Large intestine (tissue), 12 donors: ENCODE measurements at places on chromosomes 2 and 18.

DNA sequence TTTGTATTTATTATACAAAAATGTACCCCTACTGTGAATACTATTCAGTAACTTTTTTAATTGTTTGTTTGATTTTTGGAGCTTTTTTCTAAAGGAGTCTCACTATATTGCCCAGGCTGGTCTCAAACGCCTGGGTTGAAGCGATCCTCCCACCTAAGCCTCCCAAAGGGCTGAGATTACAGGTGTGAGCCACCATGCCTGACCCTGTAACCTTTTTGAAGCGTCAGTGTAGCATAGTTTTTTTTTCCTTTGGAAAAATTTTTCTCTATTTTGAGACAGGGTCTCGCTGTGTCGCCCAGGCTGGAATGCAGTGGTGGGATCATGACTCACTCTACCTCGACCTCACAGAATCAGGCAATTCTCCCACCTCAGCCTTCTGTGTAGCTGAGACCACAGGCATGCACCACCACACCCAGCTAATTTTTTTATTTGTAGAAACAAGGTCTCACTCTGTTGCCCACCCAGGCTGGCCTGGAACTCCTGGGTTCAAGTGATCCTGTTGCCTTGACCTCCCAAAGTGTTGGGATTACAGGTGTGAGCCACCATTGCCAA is 2.0 kb downstream of the GMCL1 start:
- DNase-seq = no peak

DNA sequence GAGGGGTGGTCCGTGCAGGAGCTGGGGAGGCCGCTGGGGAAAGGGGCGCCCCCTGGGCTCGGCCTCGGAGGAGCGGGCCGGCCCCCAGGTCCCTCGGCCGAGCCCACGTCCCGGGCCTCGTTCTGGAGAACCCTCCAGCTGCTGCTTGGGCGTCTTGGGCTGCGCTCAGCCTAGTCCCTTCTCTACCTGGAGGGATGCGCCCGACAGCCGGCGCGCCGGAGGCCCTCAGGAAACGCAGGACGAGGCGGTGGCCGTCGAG is 293 bp upstream of the D2HGDH start:
- DNase-seq = no peak

DNA sequence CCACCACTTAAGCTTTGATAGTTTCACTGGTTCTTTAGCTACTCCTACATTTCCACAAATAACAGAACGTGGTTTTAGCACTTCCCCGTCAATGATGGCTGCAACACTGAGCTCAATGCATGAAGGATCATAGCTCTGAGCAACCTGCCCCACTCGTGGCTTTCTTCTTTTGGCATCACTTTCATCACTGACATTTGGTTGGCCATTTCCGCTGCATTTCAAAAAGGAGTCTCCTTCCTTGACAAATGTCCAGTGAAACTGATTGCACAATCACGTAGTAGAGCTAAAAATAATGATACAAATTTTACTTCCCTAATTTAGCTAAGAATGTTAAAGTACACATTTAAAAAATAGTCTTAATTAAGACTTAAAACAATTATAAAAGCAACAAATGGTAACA is 205.2 kb upstream of the HDAC4 start:
- DNase-seq = no peak

- no peak for DNase-seq
Observed at GRCh38 chr2:32011485-32011960, 715 bp upstream of the MEMO1 start.

DNA sequence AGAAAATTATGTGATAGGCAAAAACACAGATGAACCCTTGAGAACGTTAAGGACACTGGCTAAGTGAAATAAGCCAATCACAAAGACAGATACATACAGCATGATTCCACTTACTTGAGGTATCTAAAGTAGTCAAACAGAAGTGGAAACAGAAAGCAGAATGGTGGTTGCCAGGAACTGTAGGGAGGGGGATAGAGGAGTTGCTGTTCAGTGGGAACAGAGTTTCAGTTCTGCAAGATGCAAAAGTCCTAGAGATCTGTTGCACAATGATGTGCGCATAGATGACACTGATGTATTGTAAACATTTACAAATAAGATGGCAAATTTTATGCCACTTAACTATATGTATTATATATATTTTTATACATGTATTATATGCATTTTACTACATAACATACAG is 59.7 kb downstream of the POLE4 start:
- no peak for DNase-seq

DNA sequence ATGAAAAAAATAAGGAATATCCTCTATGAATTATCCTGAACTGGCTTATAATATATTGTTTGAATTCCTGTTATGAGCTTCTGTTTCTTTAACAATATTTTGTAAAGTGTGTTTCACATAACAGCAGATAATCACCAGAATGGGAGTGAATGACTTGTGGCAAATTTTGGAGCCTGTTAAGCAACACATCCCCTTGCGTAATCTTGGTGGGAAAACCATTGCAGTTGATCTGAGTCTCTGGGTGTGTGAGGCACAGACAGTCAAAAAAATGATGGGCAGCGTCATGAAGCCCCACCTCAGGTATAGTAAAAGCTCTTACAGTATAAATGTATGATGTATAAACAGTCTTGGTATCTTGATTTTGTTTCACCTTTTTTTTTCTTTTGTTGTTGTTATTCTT is 5.9 kb downstream of the GEN1 start:
- no peak for DNase-seq

DNA sequence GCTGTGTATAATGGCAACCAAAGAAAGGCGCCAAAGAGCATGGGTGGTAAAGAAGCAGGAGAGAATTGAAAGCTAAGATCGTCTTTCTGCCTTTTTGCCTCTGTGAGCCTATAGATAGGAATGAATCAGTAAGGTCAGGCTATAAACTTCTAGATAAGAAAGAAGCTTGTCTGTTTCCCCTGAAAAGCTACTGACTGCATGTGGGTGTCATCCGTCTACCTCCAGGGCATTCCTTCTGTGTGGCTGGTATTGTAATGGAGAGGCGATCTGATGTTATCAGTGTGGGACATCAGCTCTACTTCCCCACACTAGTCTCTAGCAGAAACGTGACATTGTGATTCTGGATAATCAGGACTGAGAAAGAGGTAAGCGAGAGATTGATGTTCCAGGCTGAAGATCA is 63.4 kb upstream of the PLA2R1 start:
- no peak for DNase-seq

GRCh38 chr2:27185331-27186026 is 26.4 kb upstream of the ATRAID start:
- no peak for DNase-seq

DNA sequence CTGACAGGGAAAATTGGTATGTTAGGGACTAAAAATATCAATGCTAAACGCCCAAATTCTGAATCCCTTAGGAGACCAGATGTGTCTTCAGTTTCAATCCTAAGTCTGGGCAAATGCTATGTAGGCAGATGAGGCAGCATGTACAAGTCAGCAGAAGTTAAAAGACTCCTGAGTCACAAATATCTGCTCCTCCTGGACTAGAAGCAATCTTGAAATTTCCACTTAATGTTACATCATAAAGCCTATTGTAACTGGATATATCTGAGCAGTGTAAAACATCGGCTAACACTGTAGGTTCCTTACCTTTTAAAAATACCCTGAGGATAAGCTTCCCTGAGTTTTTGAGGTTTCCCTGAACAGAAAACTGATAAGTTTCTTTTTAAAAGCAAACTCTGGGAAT is 1087.6 kb upstream of the PIK3C3 start:
- DNase-seq = no peak

GRCh38 chr2:218290316-218291261 is 1.7 kb downstream of the TMBIM1 start:
- no peak for DNase-seq

- no peak for DNase-seq
Observed at GRCh38 chr2:113200236-113200635, 26.5 kb downstream of the PSD4 start.

GRCh38 chr18:63306249-63306648 is 13.3 kb downstream of the BCL2 start:
- DNase-seq = no peak

GRCh38 chr2:236168110-236169080 is at the start of gene GBX2:
Gene GBX2, minus strand, starts transcription at chr2:236168386. Its CDS starts 415 bp downstream, at chr2:236167971.
- DNase-seq = peak; percentile 58

- DNase-seq = no peak
Observed at GRCh38 chr2:225748609-225749008, 349.1 kb downstream of the NYAP2 start.

DNA sequence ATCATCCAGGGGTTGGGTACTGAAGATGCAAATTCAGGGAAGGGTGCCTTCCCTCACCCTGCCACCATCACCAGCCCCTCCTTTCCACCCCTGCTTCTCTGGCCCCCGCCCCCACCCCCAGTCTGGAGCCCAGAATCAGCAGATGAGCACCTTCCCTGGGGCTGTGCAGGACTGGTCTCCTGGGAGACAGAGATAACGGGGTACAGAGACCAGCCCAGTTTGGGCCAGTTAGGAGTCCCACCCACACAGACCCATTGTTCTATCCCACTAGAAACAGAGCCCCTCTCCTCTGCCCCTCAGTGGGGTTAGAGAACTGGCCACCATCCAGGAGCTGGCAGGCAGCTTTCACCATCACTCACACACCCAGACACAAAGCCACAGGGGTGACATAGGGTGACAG is 4.5 kb upstream of the CRYBA2 start:
- no peak for DNase-seq

DNA sequence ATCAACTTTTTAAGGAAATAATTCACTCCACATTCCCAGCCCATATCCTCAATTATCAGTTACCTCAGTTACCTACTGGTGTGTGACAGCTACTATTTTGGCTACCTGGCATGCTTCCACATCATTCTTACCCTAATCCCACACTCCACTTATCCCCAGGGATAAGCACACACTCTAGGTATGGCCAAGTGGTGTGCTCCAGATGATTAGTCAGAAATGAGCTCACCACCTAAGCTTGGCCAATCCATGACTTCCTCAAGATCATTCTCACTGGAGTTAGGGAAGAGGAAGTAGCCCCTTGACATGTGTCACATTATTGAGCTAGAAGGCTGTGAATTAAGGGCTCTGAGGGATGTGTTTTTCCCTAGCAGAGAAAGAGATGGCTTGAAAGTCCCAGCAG is 20.9 kb upstream of the SMAD4 start:
- DNase-seq = no peak

GRCh38 chr2:212943351-212943750 is 208.1 kb downstream of the IKZF2 start:
- DNase-seq = no peak

DNA sequence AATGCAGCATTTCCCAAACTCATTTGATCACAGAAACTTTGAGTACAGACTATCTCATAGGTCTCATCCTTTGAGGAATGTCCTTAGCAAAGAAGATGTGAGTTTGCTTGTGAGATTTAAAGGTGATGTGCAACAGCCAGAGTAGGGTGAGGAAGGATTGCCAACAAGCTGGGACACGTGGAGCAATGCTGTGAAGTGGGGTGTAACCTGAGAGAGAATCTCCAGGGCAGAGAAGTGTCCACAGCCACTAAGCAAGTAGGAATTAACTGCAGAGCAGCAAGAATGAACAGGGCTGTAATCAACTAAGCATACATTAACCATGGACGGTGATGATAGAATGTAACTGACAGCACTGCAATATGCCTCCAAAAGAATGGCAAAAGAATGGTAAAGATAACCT is 469.9 kb upstream of the NRP2 start:
- DNase-seq = no peak

- DNase-seq = no peak
Observed at GRCh38 chr2:10242451-10242850, 60.3 kb upstream of the HPCAL1 start.

DNA sequence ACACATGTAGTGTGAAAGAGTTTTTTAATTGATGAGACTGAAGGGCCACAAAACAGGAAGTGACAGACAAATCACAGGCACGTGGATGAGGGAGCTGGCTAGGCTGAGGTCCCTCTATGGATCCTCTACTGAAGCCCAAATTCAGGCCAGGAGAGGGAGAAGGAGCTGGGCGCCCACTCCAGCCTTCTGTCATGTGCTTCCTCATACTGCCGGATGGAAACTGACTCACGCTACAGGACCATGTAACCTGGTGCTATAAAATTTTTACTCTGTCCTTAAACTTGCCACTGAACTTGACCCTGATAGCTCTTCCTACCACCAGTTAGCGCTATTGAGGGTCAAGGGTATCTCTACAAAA is 31.3 kb downstream of the PSTPIP2 start:
- DNase-seq = no peak

DNA sequence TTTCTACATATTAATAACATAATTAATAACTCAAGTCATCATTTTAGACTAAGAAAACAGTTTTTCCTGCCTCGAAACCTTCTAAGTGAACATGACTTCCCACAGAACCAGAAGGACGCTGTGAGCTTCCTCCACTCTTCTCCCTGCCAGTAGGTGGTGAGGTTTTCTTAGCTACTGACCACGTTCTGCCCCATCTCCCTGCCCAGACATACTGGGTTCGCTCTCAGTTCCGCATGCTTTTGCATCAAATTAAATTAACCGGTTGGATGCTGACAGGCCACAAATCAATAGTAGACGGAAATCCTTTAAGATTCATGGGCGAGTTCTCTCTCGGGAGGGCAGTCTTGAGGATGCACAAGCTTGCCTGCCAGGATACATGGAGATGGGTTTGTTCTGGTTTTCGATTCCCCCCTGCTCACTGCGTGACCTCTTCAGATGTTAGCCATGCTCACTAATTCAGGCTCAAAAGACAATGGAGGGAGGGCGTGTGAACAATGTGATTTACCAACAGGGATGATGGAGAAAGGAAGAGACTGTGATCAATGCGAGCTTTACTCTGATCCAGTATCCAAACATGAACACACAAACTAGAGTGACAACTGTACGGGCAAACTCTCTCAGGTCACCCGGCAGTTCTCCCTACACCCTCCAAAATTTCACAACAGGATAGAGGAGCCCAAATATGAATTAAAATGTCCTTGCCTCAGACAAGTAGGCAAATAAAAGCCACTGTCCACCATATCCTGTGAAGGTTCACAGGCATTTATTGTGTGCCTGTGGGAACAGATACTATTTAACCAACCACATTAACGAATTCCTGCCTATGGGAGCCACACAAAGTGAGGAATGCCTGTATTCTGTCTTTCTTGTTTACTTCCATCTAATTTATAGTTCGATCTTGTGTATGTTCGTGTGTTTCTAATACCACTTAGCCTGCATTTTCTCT is 375.7 kb downstream of the EIPR1 start:
- no peak for DNase-seq
